ENCODE measurements at places on chromosomes 13 and 19. TPM values are rescaled to one million over a fixed set of nuclear protein-coding genes. Genes with fewer than 3 reads are reported as not detected.

DNA sequence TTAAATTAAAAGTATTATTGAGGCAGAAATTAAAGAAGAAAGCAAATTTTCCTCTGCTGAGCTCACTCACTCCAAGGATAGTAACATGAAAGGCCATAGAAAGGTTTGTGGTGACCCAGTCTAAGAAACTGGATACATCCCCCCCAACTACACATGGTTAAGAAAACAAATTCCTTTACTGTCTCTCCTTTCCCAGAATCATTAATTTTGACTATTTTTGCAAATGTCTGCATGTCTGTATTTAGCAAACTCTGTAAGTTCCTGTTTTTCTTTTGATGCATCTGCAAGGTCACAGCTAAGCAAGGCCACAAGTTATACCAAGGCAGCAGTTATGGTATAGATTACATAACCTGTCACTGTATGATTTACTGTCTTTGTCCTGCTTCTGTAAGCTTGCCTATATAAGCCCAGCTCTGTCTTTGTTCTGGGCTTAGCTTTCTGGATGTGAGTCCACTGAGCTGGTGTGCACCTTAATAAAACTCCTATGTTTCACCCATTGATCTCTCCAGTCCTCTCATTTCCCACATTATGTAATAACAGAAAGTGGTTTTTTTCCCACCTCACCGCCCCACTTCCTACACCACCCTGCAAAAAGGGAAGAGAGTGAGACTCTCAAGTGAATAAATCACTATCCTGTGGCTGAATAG lies 8.5 kb upstream of the ZNF83 start:
- H3K27ac ChIP-seq: no peak overlapping the region
- no peak for DNase-seq
- H3K27me3 ChIP-seq: no peaks in the 10 kb centered on the region
- H3K4me1 ChIP-seq: peaks cover 23% of the 10 kb centered on the region
- H3K4me3 ChIP-seq: no peak overlapping the region

GRCh38 chr13:77691871-77692270 lies 5.6 kb upstream of the SLAIN1 start:
- no peaks in the 10 kb centered on the region for H3K36me3 ChIP-seq
- no peak for DNase-seq
- H3K27ac ChIP-seq: no peak overlapping the region
- no peak overlapping the region for H3K4me3 ChIP-seq
- H3K4me1 ChIP-seq: no peaks in the 10 kb centered on the region
- H3K27me3 ChIP-seq: peaks cover 33% of the 10 kb centered on the region

The FGF9 gene
- 0.65 TPM for total RNA-seq

The MCEMP1 gene
- total RNA-seq: not detected

- H3K36me3 ChIP-seq: no peaks in the 10 kb centered on the region
- no peak overlapping the region for H3K27ac ChIP-seq
- no peak overlapping the region for H3K4me3 ChIP-seq
- no peaks in the 10 kb centered on the region for H3K27me3 ChIP-seq
Measured at GRCh38 chr13:42926555-42926954, 65.5 kb downstream of the EPSTI1 start.

All from GM23248 (cell line).